ENCODE measurements at places on chromosomes 2 and 18.

- no peak for DNase-seq
These were observed 323.9 kb downstream of the SMAD2 start for GRCh38 chr18:47606526-47606925.

DNA sequence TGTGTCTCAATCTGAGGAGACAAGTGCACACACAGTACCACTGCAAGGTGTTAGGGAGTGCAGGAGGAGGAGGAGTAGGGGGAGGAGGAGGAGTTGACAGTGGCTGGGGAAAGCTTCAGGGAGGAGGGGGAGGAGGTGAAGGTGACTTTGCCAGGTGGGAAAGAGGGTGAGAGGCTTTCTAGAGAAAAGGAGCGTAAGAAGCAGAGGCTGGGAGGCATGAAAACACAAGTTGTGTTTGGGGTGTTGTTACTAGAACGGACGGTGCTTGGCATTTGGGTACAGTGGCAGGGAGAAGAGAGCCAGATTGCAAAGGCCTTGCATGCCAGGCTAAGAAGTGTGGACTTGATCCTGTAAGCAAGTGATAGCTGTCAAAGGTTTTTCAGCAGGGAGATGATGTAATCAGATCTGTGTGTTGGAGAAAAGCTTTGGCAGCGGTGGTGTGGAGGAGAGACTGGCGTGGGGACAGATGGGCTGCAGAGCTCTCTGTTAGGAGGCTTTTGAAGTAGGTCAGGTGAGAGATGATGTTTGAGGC, 16.2 kb downstream of the TANC1 start:
- DNase-seq: no peak

GRCh38 chr18:76495006-76495370, at the start of gene ZNF516:
ZNF516 (minus strand) TSS chr18:76495242; CDS start chr18:76443054, 52,188 bp downstream.
- DNase-seq: peak; percentile 18

- DNase-seq: no peak
These were observed 9.1 kb downstream of the KCNF1 start for GRCh38 chr2:10920764-10921388.

GRCh38 chr18:10247021-10247741, 207.3 kb upstream of the APCDD1 start:
- DNase-seq: no peak

DNA sequence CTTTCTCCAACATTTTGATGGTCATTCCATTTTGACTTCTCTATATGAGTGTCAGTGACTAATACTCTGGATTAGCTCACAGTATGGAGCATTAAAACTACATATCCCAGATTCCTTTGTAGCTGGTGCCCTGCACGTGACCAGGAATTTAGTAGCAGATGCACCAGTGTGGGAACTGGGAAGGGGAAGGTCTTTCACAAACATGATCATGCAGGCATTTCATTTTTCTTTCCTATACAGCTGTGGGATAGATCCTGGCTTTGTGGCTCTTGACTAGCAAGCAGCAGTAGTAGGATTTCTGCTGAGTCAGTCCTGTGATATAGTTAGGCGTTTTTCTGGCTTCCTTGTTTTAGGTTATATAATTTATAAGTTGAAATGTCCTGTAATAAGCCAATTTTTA, 971.0 kb upstream of the CDH2 start:
- no peak for DNase-seq

- no peak for DNase-seq
These were observed 5.8 kb downstream of the FHOD3 start for GRCh38 chr18:36303211-36303844.

DNA sequence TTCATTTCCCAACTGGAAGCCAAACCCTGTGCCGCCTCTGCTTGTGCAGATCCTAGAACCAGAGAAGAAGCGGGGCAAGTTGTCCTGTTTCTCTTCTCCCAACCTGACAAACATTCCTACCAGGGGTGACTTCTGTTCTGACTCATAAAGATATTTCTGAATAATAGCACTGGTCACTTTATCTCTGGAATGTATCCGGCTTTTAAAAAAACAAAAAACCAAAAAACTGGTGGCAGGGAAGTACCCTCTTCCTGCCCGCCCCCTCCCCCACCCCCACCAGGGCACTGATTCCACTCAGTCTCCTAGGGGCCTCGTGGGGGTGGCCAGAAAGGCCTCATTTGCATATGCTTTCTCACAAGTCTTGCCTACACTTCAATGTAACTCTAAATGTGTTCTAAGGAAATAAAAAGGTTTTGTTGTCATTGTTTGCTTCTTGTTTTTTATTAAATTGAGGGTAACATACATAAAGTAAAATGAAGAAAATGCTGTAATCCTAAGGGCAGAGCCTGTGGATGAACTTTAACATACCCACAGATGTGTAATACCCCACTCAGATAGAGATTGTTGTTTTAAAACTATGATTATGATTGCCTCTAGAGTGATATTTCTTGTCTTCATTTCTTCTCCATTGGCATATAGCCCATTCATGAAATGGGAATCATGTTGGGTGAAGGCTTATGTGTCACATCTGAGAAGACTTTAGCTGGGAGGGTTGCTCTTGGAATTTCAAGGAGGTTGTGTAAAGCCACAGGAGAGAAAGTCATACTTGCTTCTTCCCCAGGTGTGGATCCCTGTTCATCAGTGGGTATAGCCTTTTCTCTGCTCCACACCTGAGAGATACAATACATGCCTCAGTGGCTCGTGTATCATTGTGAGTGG, 5.3 kb upstream of the FOSL2 start:
- DNase-seq: no peak

DNA sequence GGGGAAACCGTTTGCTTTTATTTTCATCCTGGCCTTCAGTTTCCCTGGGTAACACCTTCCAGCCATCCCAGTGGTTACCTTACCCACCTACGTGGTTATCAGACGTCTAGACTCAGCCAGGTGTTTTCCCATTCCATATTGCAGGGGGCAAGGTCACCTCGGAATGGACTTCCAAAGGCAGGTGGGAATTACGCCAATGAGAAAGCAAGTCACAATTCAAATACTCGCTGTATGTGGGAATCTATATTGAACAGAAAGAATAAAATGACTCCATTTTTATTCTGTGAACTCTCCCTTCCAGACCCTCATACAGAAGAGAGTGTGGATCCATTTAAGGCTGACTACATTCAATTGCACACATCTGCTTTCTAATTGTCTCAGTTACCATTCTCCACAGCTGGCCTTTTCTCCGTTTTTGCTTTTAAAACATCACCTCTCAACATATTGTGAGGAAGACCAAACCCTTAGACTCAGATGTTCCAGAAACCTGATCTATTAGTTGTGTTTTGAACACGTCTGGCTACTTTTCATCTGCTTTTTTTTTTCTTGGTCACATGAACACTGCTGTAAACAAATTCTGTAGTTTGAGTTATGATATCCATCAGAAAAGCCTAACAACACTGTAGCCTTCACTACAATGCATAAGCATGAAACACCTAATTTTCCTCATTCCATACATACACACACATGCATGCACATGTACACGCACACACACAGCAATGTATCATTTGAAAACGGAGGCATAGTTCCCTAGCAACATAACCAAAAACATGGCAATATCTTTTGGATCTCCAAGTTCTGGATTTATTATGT, 59.8 kb downstream of the BCL2 start:
- no peak for DNase-seq

DNA sequence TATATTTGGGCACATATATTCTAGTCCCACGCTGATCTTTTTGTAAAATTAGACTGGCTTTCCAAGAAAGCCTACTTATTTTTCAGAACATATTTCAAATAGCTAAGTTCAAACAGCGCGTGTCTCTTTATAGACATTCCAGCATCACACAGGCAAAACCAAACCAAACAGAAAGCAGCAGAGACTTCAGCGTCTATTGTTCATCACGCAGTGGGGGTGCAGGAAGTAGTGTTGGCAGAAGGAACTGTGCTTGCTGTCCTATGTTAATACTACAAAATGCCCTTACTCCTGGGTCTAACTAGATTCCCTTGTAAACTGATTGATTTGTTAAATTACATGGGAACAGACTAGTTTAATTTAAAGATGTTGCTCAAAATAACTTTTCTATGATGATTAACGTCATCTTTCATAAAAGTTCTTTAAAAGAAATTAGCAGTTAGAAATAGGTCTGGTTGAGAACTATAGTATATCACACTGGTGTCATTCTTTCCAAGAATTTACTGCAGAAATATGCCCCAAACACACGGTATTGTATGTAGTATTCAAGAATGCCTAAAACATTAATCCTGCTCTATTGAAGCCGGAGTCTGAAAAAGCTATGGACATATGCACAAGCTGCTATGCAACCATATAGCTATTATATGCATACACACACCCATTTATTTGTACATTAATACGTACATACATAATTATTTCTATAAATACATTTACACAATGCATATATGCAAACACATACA, 436.3 kb downstream of the CBLN2 start:
- DNase-seq: no peak

GRCh38 chr2:39631718-39632117, 34.0 kb upstream of the TMEM178A start:
- DNase-seq: no peak

DNA sequence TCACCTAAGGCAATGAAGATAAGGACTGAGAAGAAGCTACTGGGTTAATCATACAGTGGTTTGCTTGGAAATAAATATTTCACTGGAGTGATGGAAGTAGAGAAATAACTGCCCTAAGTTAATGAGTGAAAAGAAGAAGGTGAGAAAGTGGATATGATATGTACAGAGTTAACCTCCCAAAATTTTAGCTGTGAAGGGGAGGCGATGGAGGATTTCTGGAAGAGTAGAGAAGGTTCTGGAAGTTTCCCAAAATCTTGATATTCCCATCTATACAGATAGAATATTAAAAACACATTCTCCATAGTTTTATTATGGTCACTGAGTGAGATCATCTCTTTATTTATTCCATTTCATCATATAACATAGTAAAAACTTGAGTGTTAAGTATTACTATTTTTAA, 296.6 kb upstream of the RGPD4 start:
- DNase-seq: no peak

GRCh38 chr2:98747888-98748287, 17.0 kb upstream of the MGAT4A start:
- no peak for DNase-seq

GRCh38 chr2:180604077-180604476, 376.3 kb upstream of the UBE2E3 start:
- no peak for DNase-seq

- no peak for DNase-seq
These were observed 41.9 kb downstream of the ALK start for GRCh38 chr2:29879456-29879855.

DNA sequence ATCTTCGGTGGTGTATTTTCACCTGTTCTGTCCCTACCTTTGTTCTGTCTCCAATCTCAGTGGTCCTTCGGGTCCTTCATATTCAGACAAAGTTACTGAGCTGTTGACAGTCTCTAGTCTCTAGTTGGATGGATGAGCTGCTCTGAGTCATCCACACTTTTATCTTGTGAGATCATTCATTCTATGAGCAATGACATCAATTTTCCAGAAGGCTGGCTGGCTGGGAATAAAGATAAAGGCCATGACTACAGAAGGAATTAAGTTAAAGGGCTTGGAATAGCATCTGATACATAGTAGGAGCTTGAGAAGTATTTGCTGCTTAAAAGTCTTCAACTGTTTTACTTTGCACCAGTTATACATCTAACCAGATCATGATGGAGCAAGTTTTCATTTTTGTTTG, 43.1 kb upstream of the SLC39A10 start:
- no peak for DNase-seq

DNA sequence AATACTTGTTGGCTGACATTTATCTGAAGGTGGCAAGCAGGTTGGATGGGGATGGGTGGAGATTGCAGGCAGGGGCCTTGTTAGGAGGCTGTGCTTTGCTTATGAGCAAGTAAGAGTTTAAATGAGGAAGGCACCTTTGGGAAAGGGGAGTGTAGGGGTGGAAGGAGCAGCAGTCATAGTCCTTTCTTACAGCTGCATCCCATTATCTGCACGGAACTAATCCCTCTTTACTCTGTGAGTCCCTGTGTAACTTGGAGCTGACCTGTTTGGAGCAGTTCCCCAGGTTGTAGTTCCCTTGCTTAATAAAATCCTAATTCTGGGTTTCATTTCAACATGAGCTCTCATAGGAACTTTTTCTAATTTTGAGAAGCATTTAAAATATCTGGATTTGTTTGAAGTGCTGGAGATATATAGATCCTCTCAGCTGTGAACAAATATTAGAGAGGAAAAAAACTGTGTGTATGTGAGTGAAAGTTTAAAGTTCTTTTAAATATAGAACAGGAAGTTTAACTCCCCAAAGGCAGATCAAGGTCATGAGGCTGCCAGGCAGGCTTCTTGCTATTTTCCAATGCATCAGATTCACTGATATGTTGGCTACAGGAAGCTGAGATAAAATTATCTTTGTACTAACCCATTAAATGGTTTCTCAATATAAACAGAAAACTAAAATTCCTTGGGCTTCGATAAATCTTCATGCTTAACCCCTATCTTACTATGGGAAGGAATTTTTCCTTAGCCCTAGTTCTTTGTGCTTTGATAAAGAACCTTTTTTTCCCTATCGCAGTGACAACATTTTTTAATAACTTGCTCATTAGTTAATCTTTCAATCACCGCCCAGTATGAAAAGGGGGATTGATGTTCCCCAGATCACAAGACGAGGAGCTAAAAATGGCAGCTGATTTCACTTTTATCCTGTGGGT, 104.6 kb upstream of the EML6 start:
- DNase-seq: no peak

GRCh38 chr18:24633121-24633520, 172.7 kb downstream of the HRH4 start:
- DNase-seq: no peak

DNA sequence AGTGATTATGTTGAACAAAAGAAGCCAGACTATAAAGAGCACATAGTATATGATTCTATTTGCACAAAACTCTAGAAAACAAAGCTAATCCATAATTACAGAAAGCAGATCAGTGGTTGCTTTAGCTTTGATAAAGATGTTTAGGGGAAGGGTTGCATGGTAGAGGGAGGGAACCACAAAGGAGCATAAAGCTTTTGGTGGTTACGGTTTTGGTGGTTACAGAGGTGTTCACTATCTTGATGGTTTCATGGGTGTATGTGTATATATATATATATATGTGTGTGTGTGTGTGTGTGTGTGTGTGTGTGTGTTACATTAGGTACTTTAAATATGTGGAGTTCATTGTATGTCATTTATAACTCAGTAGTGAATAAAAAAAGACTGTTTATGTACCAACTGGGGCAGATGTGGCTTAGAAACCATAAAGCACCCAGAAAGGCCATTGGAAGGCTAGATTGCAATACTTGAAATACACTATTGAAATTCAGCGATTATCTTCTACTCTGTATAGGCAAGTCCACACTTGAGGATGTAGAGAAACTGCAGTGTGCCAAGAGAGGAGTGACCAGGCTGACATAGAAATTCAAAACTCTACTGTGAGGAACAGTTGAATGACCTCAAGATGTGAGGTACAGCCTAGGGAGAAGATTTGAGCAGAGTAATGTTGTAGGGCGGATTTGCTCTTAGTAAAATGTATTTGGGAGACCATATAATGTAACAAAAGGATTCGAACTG, 60.6 kb downstream of the CAB39 start:
- peak; percentile 65 for DNase-seq

DNA sequence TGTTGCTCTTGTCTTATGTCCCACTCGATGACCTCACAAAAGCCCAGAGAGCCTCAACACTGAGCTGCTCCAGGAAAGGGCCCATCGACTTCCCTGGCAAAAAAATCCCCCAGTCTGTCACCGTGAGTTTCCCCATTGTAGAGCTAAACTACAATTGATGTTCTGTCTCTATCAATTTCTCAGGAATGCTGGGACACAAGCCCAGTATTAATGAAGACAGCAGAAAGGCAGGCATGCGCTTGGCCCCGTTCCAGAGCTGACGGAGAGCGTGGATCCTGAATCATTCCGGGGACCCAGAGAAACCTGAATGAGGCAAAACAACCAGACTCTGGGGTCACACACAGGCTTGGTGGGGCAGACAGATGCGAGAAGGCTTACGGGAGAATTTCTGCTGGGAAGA, 146.9 kb downstream of the TTC32 start:
- no peak for DNase-seq

- no peak for DNase-seq
These were observed 794.4 kb upstream of the ID2 start for GRCh38 chr2:7887441-7887840.

Data from activated CD4-positive, alpha-beta T cell treated with anti-CD3 and anti-CD28 coated beads, Interleukin-2, amount 10 ng/mL, durations not matched to agents 7 days and 5 days (primary cell).